ENCODE measurements at places on chromosomes 11 and 22.
A peak's percentile ranks its signal among the peaks of the same experiment; 100 is the strongest.

DNA sequence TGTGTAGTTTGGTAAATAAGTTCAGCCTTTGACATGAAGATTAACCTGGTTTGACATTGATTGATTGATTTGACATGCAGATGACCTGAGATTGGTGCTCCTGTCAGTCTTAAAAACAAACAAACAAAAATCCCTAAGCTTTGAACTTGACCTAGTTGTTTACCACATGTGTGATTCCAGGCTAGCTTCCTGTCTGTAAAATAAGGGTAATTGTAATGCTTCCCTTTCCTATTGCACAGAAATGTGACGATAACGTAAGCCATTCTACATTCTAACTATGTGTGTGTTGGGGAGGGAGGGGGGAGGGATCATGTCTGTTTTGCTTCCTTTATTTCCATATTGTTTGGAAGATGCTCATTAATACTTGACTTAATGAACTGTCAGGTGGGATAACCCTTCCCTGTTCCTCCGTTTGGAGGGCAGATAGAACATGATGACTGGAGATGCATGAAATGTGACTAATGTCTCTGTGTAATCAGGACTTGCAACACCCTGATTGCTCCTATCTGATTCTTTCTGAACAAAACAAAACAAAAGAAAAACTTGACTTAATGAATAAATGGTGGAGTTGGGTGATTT lies 106.1 kb upstream of the CLMP start:
- no peak for DNase-seq

GRCh38 chr11:68442433-68442832 lies 18.1 kb upstream of the PPP6R3 start:
- DNase-seq: no peak

- no peak for DNase-seq
Observed at GRCh38 chr11:132030896-132031295, 660.5 kb downstream of the NTM start.

DNA sequence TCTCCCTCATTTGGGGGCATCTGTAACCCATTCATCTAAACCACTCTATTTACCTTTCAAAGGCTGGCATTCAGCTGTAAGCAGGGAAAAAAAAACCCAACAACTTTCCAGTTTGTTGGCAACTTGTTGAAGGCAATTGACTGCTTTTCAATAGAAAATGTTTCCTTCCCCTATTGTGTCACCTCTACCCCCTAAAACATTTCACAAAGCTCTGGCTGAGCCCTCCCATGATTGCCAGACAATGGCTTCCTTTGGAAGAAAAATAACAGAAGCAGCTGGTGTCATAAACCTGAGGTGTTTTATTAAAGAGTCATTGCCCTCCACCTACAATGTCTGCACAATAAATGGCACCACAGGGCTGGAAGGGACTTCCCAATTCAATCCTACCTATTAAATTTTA lies 22.1 kb upstream of the PSMA1 start:
- no peak for DNase-seq

DNA sequence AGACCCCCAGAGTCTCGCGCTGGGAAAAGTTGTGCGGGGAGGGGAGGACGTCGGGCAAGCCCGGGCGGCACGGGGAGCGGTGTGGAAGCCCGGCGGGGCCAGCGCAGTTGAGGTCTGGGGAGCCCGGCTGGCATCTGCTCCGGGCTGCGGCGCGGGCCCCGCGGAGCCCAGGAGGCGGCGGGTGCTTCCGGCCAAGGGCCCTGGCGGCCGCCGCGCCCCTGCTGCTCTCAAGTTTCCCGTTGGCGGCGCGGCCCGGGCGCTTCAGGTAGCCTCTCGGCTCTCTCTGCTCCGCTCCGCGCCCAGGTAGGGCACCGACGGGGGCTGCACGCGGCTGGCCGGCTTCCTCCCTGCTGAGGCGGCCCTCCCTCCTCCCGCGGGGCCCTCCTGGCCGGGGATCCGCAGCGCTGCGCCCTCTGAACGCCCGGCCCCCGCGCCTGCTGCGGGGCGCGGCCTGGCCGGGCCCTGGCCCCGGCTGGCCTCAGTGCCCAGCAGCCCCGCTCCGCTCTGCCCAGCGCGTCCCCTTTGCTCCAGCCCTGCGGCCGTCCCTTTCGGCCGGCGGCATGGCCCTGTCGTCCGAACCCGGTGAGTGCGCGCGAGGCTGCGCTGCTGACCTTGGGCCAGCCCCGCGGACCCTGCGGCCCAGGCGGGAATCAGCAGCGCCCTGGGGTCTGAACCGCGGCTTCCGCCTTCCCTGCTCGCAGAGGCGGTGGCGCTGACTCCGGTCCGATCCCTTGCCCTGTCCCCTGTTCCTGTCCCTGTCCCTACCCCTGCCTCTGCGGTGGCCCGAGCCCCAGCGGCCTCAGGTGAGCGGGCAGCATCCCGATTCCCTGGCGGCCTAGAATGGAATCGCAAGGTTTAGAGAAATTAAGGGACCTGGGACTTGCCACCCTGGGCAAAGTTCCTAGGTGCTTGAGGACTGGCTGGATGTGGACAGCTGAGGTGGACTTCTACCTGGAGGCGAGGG lies 4.3 kb upstream of the AMPD3 start:
- DNase-seq: peak; percentile 51

- DNase-seq: no peak
Observed at GRCh38 chr22:49080631-49081030, 747.0 kb downstream of the BRD1 start.

DNA sequence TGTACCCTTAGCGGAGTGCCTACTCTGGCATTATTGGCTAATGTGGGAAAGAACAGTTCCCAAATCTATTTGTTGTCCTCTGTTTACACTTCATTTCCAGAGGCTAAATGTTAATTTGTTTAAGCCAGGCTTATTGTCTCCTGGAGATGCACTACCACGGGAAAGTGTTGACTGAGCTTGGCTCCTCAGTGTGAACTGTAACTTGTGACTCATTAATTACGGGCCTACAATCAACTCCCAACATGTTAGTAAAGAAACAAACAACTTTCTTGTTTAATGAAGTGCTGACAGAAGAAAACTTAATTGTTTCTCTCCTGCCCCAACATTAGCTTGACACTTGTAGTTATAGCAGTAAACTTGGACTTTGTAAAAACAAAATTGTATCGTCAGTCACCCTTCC lies 130.4 kb downstream of the ATXN10 start:
- no peak for DNase-seq

GRCh38 chr22:36211237-36211861 lies 9.7 kb upstream of the APOL4 start:
- no peak for DNase-seq

DNA sequence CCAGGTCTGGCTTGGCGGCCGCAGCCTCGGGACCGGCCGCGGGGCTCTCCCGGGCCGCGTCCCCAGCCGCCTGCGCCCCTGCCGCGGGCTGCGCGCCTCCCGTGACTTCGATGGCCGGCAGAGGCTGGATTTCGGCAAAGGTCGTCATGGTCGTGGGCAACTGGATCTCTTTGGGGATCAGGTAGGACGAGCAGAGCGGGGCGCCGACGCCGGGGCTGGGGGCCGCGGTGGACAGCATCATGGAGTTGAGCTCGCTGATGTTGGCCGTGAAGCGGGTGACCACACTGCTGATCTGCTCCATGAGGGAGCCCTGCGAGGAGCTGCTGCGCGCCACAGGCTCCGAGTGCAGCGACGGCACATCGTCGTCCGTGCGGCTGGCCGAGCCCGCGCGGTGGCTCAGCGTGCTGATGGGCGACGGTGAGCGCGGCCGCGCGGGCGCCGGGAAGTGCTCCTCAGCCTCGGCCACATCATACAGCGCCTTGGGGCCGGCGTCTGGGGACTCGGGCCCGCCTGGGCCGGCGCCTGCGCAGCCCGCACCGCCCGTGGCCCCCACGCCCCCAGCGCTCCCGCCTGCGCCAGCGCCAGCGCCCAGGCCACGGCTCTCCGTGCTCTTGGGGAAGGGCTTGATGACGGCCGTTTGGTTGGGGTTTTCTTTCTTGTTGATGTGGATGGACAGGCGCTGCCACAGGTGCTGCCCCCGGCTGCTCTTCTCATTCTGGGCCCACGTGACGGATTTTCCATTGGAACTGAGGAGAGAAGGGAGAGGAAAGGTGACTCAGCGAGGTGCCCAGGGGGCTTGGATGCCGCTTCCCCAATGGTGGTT lies 171.4 kb upstream of the CTSC start:
- DNase-seq: no peak

GRCh38 chr11:58654908-58655296 lies 32.4 kb downstream of the CNTF start:
- no peak for DNase-seq

DNA sequence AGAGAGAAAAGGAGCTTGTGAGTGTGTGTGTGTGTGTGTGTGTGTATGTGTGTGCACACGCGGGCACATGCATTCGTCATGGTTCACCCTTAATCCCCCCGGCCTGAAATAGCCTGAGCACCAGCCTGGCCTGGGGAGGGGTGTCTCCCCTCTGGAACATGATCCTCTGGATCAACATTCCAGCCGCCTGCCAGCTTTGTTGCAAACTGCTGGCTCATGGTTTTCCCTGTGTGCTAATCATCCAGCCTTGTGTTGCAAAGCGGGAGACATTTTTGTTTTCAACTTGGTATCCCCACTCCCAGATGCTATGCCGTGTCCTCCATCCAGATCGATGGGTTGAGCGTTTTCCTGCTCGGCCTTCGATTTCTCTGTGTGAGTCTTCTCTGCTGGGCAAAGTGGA lies 94.3 kb downstream of the FEZ1 start:
- DNase-seq: no peak

DNA sequence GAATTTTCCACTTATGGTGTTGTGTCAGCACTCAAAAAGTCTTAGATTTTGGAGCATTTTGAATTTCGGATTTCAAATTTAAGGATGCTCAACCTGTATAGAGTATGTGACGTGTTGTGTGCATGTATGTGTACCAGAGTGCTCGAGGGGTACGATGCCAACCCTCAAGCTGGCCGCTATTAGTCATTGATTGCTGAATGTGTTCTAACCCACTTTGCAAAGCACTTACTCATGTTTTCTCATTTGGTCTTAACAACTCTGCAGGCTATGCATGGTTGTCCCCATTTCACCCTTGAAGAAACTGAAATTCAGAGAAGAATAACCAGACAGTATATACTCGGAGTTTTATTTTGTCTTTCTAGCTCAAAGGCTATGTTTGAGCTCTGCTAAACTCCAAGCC lies 196.4 kb upstream of the TENM4 start:
- DNase-seq: no peak

DNA sequence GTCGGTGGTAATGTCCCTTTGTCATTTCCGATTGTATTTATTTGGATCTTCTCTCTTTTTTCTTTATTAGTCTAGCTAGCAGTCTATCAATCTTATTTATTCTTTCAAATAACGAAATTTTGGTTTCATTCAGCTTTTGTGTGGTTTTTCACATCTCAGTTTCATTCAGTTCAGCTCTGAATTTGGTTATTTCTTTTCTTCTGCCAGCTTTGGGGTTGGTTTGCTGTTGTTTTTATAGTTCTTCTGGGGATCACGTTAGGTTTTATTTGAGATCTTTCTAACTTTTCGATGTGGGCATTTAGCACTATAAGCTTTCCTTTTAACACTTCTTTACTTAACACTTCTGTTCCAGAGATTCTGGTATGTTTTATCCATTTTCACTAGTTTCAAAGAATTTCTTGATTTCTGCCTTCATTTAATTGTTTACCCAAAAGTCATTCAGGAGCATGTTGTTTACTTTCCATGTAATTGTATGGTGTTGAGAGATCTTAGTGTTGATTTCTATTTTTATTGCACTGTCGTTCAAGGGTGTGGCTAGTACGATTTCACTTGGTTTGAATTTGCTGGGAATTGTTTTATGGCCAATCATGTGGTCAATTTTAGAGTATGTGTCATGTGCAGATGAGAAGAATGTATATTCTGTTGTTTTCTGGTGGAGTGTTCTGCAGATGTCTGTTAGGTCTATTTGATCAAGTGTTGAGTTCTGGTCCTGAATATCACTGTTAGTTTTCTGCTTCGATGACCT lies 7.7 kb upstream of the SCGB1D1 start:
- DNase-seq: no peak

GRCh38 chr22:23657727-23658126 lies 25.6 kb upstream of the DRICH1 start:
- no peak for DNase-seq

- no peak for DNase-seq
Observed at GRCh38 chr11:44736791-44737190, 10.0 kb downstream of the TSPAN18 start.

- peak; percentile 66 for DNase-seq
Observed at GRCh38 chr11:122756417-122756816, 81.9 kb upstream of the CRTAM start.

DNA sequence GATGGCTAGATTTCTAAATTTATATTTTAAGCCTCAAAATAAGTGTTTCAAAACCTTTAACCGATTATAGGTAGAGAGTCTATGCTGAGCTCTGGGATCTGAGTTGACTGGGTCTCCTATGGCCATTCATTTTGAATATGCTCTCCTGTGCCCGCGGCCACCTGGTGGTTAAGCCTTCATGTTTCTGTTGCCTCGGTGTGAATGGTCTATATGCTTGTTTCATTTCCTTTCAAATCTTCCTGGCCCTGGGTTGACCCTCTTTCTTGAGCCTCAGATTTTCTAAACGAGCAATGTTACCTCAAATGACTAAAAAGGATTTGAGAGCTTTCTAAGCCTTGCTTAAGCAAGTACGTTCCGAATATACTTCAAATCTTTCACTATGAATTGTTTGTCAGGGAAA lies 789.4 kb upstream of the KIRREL3 start:
- no peak for DNase-seq

DNA sequence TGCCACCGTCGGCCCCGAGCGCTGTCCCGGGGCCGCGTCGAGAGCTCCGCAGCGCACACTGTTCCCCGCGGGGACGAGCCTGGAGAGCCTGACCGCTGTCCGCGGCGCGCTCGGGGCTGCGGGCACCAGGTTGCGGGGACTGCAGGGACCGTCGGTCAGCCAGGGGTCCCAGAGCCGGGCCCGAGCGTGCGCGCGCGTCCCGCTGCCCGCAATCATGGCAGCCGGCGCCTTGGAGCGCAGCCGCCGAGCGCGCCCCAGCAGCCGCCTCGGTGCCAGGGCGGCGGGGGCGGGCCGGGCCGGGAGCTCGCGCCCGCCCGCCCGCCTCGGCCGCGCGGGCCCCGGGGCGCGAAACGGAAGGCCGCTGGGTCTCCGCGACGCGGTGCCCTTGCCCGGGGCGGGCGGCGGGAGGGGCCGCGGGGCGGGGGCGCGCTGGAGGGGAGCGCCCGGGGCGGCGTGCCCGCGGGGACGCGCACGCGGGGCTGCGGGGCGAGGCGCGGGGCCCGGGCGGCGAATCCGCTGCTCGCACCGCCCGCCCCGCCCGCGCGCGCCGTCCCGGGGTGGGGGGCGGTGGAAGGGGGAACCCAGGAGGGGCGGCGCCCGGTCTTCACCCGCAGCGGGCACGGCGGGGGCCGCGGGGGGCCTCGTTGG lies 79.4 kb upstream of the PPARA start:
- DNase-seq: no peak

- no peak for DNase-seq
Observed at GRCh38 chr11:126095745-126096144, 33.1 kb upstream of the CDON start.

Data from activated gamma-delta T cell treated with Interleukin-2 at 50 U/mL for 16 hours (primary cell).